Activated T-cell treated with anti-CD3 and anti-CD28 coated beads for 4 hours (primary cell): ENCODE measurements at places on chromosomes 6 and 20.
A peak's percentile ranks its signal among the peaks of the same experiment; 100 is the strongest.

- DNase-seq, result no peak
Observed at GRCh38 chr20:15610787-15611186, 962.5 kb downstream of the KIF16B start.

GRCh38 chr6:86407128-86407527, 530.2 kb upstream of the HTR1E start:
- DNase-seq, result no peak

GRCh38 chr20:46111028-46111835, 6.9 kb upstream of the CD40 start:
- no peak for DNase-seq

DNA sequence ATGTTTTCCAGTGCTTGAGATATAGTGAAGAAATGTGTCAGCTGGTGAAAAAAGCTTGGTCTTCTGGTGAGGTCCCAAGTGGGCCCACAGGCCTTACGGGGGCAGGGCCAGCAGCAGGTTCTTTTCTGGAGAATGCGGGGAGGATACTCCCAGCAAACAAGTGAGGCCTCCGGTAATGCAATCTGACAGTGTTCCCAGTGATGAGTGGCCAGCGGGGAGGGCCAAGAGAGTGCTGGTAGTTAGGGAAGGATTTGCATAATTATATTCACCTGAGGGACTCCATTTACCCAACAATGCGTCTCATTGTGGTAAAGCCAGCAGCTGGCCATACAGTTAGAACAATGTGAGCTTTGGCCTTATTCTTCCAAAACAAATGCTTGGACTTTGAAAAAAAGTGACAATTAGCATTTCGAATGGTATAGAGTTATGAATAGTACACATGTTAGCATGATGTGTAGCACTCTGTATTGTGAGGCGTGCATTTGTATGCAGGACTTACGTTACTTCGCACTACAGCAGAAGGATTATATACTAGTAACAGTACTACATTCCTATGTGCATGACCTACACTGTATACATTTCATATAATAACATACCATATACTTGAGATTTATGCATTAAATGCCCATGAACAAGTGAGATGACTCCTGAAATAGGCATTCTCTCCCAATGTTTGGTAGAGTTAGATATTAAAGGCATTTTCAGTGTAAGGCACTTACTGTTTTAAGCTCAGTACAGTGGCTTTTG, 69.8 kb downstream of the MYB start:
- DNase-seq, result no peak

DNA sequence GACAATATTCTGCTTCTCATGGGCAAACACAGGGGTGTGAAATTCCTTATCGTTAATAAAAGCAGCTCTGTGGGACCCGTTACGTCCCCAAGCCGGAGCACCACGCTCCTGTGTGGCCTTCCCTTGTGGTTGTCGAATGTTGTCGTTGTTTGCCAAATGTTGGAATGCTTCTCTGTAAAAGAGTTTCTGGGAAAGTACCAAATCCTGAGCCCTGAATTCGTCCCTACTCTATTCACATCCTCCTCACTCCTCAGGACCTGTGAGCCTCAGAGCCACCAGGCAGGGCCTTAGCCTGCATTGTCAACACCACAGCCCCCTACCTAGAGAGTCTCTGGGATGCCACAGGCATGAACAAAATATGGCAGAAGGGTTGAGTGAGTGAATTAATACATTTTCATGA, 64.0 kb downstream of the THBS2 start:
- DNase-seq, result no peak

DNA sequence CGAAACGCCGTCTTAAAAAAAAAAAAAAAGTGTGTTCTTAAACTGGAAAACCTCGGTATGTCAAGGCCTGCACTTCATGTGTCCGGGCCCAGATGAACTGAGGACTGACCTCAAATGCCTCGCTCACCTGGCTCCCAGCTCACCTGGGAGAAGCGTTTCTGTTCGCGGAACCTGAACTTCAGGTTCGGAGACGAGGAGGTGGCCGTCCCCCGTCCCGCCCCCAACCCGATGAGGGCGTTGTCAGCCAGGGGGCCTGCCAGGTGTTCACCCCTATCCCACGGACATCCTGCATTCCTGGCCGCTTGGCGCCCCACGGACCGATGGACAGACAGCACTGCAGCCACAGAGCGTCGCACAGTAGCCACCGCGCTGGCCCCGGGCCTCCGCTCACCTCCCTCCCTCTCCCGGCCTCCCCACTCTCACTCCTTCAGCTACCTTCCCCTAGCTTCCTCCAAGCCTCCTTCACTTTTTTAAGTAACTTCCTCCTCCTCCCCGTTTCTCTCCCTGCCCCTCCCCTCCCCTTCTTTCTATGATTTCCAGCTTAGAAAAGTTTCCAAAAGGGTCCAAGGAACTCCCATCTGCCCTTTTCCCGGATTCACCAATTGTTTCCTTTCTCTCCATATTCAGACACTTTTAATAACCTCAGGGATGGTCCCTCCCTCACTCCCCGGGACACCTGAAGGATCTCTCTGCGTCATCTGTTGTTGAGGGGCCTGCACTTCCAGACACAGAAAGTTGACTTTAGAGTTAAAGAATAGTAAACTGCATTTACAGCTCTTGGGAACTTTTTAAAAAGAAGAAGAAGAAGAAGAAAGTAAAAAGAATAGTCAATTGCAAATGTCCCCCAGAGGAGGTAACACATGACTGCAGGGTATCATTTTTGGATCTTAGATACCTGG, 22.7 kb upstream of the MCM3 start:
- no peak for DNase-seq

DNA sequence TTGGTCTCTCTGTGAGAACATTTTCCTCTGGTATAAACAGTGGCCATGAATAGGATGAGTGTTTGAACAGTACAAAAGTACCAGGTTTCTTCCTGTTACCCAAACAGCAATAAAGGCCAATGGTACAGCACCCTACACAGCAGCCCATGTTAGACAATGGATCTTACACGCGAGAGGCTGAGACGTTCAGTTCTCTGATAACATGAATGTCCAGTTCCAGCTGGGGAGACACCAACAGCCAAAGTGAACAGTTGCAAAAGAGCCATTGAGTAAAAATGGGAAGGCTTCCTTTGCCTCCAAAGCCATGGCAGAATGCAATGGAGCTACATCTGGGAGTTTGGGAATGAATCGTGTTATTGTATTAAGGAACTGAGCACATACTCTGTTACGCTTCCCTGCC, 246.8 kb upstream of the SGK1 start:
- DNase-seq, result no peak

DNA sequence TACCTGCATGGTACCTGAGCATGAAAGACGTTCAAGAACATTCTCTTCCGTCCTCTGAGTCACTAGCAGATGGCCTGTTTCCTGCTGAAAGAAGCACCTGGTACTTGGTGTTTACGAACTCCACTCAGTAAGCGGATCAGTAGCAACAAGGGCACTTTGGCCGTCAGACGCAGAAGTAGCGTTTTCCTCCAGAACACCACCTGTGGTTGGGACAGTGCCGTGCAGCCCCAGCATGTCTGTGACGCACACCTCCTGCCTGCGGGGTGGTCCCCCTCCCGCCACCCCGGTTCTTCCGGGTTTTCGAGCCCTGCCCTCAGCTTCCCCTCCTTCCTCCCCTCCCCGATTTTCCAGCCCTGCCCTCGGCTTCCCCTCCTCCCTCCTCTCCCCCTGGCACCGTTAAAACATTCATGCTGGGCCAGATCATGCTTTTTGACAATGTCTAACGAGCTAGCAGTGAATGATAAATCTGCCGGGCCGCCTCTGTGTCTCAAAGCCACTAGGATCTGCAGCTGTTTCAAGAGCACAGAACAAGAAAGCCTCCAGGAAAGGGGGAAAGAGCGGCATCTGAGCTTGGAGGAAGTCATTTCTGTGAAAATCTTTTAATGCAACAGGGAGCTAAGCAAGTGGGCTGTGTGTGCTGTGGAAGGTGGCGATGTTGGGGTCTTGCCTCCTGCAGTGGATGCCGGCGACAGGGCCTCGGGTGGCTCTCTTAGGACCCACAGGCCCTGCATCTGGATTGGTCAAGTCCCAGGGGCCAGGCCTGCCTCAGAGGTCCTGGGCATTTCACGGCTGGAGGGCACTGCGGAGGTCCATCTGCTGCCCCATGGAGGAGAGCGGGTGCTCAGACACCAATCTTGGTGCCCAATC, 207.9 kb downstream of the ERMARD start:
- DNase-seq, result peak; percentile 9

GRCh38 chr6:160198606-160199211, 59.9 kb downstream of the SLC22A2 start:
- DNase-seq, result no peak

- peak; percentile 23 for DNase-seq
Observed at GRCh38 chr20:38692436-38693411, 31.6 kb upstream of the SLC32A1 start.

DNA sequence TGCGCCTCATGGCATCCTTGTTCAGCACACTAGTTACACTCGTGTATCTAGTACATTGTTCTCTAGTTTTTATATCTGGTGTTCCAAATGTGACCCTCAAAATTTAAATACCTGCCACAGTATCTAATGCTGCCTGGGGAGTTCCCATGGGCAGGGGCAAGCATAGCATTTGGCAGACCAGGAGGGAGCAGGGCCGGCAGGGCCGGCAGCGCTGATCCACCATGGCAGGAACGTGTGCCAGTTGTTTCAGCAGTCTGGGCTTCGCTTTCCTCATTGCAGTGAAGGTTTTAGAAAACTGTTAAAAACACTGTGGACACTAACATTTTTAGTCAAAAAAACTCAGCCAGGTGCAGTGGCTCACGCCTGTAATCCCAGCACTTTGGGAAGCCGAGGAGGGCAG, 19.2 kb downstream of the NANP start:
- DNase-seq, result no peak

DNA sequence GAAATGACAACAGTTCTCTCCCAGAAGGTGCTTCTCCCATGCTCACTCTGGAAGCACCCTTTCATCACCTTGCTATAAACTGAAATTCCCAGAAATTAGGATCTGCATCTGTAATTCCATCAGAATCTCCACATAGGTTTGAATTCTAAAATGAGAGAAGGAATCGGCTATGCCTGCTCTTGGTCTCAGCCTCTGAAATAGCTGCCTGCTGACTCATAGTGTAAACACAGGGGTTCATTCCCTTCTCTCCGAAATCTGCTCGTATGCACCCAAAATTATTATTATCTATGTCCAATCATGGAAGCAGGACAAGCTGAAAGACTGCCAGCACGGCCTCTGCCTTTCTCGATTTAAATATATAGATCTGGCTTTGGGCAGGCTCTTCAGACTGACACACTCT, 74.6 kb upstream of the TAB2 start:
- no peak for DNase-seq

- DNase-seq, result no peak
Observed at GRCh38 chr6:148382861-148383260, 40.2 kb downstream of the SASH1 start.

- no peak for DNase-seq
Observed at GRCh38 chr6:74932232-74932888, 273.5 kb downstream of the COL12A1 start.
